ENCODE measurements at places on chromosomes 2 and 18. TPM values are rescaled to one million over a fixed set of nuclear protein-coding genes. Genes with fewer than 3 reads are reported as not detected.

DNA sequence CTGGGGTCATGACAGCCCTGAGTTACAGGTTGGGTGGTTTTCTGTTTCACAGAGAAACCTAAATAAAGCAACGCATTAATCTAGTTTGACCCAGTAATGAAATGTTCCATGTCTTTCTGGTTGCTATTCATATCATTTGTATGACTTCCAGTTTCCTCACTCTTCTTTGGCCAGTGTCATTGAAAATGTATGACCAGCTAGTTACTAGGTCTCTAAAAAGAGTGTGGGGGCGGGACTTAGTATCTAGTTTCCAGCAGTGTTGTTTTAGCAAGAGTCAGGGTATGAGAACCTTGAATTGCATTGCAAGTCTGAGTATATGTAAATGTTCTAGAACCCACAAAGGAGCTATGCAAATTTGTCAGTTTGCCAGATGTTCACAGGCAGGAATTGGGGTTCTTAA lies 47.7 kb downstream of the SLC9A2 start:
- no peak for DNase-seq

DNA sequence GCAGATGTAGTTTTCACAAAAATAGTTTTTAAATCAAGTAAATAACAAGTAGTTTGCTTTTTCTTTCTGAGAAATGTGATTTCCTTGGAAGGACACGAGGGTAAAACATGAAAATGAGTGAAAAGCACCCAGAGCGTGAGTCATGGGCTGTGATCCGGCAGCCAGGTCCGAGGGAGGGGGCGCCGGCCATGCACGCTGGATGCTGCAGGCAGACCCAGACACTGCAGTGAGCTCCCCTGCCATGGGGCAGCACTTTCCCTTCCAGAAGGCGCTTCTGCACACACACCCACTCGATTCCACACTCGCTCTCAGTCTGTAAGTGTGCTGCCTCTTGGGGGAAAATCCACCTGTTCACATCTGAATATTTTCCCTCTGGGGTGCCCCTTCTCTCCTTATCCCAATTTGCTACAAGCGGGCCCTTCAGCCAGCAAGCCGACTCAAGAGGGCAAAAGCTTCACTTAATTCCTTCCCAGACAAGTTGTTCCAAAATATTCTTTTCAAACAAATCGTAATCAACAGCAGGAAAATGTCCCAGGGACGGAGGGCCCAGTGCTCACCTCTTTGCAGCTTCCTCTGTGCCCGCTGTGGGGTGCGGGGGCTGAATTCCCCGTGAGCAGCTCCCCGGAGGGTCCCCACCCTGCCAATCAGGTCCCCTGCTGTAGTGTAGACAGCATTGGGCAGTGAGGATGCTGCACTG lies 87.0 kb upstream of the ID2 start:
- no peak for DNase-seq

GRCh38 chr2:120762341-120763061 lies 26.8 kb downstream of the GLI2 start:
- no peak for DNase-seq

- DNase-seq: no peak
These were observed 146.0 kb downstream of the SETBP1 start for GRCh38 chr18:44826418-44827259.

DNA sequence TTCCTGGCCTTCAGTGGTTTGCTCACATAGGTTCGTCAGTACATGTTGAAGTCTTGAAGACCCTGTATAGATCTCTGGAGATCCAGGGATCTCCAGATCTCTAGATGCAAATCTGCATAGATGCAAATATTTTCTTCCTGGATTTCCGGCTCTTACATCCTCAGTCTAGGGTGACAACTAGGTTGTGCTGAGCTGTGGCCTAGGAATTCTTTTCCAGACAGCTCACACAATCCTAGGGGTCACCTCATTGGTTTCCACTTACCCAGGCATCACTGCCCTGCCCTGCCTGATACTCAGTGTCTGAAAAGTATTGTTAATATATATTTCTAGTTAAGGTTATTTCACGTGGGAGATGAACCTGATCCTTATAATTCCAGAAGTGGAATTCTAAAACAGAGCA lies 105.1 kb upstream of the TTC27 start:
- DNase-seq: no peak

DNA sequence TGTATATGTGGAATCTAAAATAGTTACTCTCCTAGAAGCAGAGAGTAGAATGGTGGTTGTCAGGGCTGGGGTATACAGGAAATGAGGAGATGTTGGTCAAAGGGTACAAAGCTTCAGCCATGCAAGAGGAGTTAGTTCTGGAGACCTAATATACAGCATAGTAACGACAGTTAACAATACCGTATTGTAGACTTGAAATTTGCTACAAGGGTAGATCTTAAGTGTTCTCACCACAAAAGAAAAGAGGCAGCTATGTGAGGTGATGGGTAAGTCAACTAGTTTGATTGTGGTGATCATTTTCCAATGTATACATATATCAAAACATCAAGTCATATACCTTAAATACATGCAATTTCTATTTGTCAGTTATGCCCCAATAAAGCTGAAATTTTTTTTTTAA lies 98.2 kb upstream of the CYP1B1 start:
- DNase-seq: no peak

DNA sequence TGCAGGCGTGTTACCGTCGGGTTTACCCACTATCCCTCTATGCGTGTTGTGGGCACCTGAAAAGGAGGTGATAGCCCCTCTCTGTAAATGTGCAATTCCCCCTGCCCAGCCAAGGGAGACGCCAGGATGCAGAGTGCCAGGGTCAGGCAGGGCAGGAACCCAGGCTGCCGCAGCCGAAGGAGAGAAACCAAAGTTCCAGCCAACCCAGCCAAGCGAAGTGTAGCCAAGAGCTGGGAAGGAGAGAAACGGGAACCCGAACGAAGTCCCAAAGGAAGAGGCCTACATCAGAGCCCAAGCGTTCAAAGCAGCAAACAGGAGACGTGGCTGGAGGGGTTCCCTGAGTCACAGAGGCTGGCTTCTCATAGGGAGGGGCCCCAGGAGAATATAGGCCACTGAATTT lies 24.2 kb upstream of the SPR start:
- DNase-seq: no peak

DNA sequence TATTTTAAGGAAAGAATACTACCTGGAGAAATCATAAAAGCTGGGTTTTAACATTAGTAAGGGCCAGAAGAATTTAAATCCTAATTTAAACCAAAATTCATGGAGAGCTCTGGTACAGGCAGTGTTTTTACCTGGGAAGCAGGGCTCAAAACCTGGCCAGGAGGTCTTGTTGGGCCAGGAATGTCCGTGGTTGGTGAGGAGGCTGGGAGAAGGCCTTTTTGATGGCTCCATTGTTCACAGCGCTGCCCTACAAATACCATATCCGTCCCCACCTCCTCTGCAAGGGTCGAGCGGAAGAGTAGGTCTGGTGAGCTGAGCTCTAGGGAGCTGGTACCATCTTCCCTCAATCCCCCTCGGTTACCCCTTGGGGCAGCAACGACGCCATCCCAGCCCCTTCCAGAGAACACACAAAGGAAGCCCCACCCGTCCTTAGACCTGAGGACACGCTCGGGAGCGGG lies 10.9 kb upstream of the HOXD1 start:
- DNase-seq: no peak

GRCh38 chr2:170766693-170767092 lies 3.5 kb upstream of the ERICH2 start:
- no peak for DNase-seq

DNA sequence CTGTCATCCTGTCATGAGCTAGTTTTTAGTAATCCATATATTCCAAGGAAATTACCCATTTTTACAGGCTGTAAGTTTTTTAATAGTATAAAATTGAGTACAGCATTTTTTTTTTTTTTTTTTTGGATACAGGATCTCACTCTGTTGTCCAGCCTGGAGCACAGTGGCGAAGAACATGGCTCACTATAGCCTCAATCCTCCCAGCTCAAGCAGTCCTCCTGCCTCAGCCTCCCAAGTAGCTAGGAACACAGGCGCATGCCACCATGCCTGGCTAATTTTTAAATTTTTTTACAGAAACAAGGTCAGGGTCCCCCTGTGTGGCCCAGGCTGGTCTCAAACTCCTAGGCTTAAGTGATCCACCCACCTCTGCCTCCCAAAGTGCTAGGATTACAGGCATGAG lies 56.5 kb downstream of the ANKRD12 start:
- DNase-seq: no peak

GRCh38 chr2:128380061-128380889 lies 61.6 kb upstream of the HS6ST1 start:
- no peak for DNase-seq

DNA sequence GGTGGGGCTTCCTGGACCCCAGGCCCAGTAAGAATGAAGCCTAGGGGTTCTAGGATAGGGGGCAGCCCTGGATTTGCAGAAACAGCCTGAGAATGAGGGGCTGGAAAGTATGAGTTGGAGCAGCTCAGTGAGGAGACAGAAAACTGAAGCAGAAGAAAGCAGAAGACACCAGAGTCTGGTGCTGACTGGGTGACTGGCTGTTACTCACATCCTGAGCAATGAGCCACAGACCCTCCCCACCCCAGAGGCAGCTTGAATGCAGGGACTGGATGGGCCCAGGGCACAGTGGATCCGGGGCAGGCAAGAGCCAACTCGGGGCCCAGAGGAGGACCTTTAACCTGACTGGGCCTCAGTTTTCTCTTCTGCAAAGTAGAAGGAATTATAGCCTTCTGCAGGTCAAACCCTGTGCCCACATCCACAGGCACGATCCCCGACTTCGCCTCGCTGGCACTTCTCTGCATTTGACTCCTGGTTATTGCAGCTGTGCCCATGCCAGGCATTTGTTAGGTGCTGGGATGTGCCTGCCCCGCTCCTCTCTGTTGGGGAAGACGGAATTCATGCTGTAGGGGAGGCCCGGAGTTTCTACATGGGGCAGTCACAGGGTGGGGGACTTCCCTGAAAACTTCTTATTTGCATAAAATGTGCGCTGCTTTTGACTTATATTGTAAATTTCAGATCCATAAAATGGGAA lies 8.5 kb downstream of the STEAP3 start:
- no peak for DNase-seq

DNA sequence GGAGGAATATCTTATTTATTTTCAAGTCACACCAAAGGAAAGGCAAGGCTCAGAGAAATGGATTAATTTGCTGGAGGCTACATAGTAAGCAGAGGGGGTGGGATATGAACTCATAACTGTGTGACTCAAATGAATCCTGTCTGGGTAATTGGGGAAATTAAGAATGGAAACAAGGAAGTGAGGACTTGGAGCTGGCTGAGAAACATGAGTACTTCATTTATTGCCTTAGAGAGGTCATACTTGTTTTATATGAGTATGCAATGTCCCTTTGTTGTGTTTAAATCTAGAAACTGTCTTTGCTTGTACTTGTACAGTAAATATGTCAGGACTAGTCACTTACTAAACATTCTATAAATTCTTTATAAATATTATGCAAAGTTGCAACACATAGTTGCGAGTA lies 2166.7 kb upstream of the PIK3C3 start:
- DNase-seq: no peak

- no peak for DNase-seq
These were observed 24.3 kb upstream of the CETN1 start for GRCh38 chr18:555705-556457.

DNA sequence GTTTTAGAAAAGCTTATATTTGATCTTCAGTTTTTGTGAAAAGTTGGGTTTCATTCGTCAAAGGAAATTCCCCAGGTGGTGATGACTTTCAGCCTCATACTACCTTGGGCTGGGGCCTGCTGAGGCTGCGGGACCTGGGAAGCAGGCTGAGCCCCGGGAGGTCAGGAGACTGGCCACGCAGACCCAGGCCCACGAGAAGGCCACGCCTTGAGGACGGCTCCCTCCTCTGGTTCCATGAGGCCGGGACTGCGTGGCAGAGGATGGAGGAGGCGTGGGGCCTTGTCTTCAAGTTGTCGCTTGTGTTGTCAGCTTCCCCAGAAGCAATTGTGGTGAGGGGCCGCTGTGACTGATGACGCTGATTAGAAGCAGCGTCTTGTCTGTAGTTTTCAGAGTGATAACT lies 11.8 kb downstream of the CNDP2 start:
- DNase-seq: no peak

GRCh38 chr2:2901384-2902345 lies 476.0 kb downstream of the EIPR1 start:
- peak; percentile 60 for DNase-seq

- no peak for DNase-seq
These were observed 29.5 kb downstream of the GALNT14 start for GRCh38 chr2:31108561-31109286.

- DNase-seq: no peak
These were observed 21.4 kb upstream of the PTPRM start for GRCh38 chr18:7545734-7546133.

DNA sequence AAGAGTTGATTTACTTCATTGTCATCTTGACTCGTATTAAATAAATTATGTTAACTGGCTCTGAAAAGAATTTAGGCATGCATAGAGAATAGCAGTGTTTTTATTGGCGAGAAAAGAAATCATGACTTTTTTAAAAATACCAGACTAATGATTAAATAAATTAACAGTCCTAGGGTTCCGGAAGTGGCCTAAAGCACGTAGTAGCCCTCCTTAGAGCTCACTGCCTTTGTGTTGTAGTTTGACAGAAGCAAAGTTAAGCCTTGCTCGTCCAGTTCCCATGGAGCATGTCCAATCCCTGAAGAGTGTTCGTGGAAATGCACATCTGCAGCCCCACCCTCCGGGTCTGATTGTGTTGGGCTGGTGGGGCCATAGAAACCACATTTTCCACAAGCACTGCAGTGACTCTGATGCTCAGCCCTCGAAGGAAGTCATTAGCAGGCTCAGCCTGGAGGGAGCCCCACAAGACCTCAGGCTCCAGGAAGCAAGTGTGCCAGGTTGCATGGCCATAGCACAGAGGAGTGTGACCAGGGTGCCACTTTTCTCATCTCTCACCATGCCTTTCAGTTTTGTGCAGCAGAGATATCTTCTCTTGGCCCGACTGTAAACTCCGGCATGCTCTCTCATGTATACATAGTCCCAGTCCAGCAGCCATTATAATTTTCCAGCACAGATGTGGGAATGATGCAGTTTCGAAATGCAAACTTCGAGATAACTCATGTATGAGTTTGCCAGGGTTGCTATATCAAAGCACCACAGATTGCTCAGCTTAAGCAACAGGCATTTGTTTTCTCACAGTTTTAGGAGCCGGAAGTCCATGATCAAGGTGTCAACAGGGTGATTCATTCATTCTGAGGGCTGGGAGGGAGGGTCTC lies 188.6 kb upstream of the SH3BP4 start:
- no peak for DNase-seq

GRCh38 chr2:105888625-105889024 lies 143.9 kb downstream of the NCK2 start:
- no peak for DNase-seq

DSC3 gene
- not detected for total RNA-seq

TMEM247 gene
- not detected for total RNA-seq

MAP3K19 gene
- not detected for total RNA-seq

PLCD4 gene
- 0.52 TPM for total RNA-seq

LYG2 gene
- not detected for total RNA-seq

CYP26B1 gene
- not detected for total RNA-seq

PLGLB2 gene
- 1.8 TPM for total RNA-seq

ANO7 gene
- total RNA-seq: 3.5 TPM

SERPINB10 gene
- total RNA-seq: not detected

RNF125 gene
- total RNA-seq: 32.6 TPM

IL36RN gene
- total RNA-seq: not detected
